Stimulated activated CD8-positive, alpha-beta memory T cell treated with anti-CD3 and anti-CD28 coated beads, Interleukin-15, amount 100 ng/mL, for 48 hours (primary cell): ENCODE measurements at places on chromosomes 1 and 21.

GRCh38 chr1:89499320-89499719, 25.3 kb upstream of the LRRC8B start:
- no peak for DNase-seq

- no peak for DNase-seq
These were observed 102.6 kb downstream of the AJAP1 start for GRCh38 chr1:4756851-4757580.

- no peak for DNase-seq
These were observed 59.2 kb downstream of the VCAM1 start for GRCh38 chr1:100778748-100779147.

- no peak for DNase-seq
These were observed 90.4 kb downstream of the SLC30A10 start for GRCh38 chr1:219837994-219838294.

DNA sequence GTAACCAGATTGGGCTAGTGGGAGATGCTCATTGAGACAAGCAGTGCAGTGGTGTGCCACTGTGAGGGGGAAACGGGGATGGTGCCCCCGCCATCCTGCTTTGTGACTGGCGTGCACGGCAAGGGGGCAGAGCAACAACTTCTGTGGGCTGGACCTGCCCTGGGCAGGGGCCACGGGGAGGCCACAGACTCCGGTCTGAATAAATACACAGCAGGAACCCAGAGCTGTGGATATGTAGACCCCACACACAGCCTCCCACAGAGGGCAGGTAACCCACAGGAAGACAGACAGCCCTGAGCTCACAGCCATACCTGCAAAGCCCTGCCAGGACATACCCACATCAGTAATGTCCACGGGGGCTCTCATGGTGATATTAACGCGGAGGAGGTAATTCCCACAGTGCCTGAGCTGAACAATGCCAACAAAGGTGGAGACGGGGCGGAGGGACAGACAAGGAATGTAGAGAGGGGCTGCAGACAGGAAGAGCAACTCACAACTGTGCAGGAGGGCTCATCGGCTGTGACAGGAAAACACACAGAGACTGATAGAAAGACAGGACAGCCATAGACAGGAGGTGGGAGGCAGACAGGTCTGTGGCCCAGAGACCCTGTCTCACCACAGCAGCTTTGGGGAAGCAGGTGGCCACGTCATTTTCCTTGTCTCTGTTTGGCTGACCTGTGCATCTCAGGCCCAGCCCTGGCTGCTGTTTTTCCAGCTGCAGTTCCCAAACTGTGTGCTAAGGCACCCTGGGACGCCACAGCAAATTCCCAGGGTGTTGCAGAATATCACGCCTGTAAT, 4.9 kb upstream of the WNT3A start:
- DNase-seq: no peak

- DNase-seq: no peak
These were observed 17.5 kb upstream of the YRDC start for GRCh38 chr1:37825506-37825905.

GRCh38 chr1:118151312-118151937, 33.6 kb downstream of the SPAG17 start:
- no peak for DNase-seq

DNA sequence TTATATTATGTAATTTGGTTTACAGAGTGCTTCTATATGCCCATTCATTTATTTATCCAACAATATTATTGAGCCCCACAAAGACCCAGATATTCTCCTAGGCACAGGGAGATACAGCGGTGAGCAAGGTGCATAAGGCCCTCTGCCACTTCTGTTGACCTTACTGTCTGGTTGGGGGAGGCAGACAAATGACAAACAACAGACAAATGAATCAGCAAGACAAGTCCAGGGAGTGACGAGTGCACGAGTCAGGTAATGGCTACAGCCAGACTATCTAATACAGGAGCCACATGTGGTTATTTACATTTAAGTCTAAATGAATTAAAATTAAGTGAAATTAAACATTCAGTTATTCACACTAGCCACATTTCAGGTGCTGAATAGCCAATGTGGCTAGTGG, 22.0 kb upstream of the BCAR3 start:
- DNase-seq: no peak

DNA sequence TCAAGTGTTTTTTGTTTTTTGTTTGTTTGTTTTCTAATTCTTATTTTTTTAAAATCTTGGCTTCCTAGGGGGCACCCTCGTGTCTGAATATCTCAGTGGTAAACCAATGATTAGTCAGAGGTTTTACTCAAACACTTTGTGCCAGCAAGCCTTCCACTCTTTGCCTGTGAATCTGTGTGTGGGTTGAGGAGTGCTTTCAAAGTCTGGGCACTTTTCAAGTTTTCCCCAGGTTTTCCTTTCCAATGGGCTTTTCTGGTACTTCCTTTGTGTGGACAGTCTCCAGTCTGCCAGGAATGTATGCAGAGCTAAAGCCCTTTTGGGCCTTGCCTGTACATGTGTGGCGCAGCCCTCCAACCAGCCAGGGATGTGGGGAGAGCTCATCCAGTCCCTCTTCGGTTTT, 9.7 kb upstream of the PPIE start:
- DNase-seq: no peak

GRCh38 chr1:24622218-24622617, 20.9 kb upstream of the SRRM1 start:
- no peak for DNase-seq

DNA sequence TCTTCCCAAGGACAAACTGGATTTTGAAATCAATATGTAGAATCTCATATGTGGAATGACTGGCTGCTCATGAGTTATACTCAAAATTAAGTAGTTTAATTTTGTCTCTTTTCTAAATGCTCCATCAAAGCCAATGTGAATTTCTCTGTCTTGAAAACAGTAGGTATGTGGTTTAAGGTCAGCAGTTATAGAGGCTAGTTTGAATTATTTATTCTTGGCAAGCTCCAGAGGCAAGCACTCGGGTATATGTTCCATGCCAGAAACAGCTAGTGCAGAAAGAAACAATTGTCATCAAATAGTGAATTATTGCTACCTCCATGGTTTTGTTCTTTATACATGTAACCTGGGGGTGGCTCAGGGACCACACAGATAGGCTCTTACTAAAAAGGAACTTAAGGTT, 63.5 kb downstream of the LRIG2 start:
- no peak for DNase-seq

DNA sequence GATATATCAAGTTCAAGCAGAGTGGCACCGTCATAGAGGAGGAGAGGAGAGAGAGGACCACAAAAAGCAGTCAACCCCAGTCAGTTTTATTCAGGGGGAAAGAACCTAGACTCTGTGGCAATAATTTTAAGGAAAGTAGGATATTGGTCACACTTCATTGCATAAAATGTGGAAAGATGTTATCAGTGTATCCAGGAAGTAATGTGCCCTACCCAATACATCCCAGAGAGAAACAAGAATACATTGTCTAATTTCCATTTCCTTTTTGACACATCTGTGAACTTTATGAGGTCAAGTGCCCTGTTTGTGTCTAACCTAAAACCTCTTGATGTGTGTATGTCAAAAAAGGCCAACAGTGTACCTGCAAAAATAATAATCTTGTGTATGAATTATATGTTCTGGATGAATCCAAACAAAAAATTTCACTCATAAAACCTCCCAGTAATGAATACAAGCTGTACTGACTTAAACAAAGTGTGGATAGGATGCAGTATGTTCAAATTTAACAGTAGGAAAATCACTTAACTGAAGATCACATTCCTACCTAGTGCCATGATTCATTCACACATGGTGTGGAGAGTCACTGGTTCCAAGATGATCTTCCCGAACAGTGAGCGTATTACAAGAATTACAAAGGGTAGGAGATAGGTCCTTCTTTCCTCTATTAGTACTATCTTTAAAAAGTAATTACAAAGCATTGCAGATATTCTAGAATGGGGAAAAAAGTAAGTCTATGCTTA, 712.1 kb upstream of the CXADR start:
- DNase-seq: no peak

- DNase-seq: no peak
These were observed 13.3 kb downstream of the PMF1 start for GRCh38 chr1:156226116-156226538.

GRCh38 chr1:8822373-8823294, 5.2 kb upstream of the RERE start:
- DNase-seq: no peak

DNA sequence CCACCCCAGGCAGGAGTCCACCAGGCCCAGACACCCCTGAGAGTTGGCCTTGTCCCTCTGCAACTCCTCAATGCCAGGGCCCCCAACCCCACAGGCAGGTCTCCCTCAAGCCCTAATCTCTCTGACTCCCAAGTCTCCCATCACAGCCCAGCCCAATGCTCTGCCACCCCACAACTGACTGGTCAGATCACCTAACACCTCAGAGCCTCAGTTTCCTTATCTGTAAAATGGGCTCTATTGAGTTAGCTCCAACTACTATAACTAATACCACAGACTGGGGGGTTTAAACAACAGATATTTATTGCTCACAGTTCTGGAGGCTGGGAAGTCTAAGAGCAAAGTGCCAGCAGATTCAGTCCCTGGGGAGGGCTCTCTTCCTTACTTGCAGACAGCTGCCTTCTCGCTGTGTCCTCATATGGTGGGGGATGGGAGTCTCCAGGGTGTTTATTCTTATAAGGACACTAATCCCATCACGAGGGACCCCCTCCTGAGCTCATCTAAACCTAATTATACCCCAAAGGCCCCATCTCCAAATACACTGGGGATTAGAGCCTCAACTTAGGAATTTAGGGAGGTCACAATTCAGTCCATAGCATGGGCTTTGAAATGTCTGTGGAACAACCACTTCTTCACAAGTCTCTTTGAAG, 34.9 kb upstream of the ZC3H12A start:
- DNase-seq: no peak

GRCh38 chr1:109620401-109620791, 759 bp downstream of the AMPD2 start:
- no peak for DNase-seq
